ENCODE measurements at places on chromosomes 5 and 9.

GRCh38 chr9:3760031-3760430 is 234.2 kb upstream of the RFX3 start:
- no peak for DNase-seq

GRCh38 chr9:35254237-35254636 is 92.4 kb downstream of the UNC13B start:
- no peak for DNase-seq

GRCh38 chr5:81482595-81482994 is 88.7 kb upstream of the ACOT12 start:
- DNase-seq = no peak

GRCh38 chr9:72480921-72481320 is 40.5 kb upstream of the TMC1 start:
- DNase-seq = no peak

- no peak for DNase-seq
Measured at GRCh38 chr5:178234121-178234749, 1.6 kb upstream of the PHYKPL start.
